Activated naive CD4-positive, alpha-beta T cell (primary cell): ENCODE measurements at places on chromosomes 2 and 18.

GRCh38 chr18:3716116-3716660, 266.2 kb downstream of the TGIF1 start:
- no peak for DNase-seq

DNA sequence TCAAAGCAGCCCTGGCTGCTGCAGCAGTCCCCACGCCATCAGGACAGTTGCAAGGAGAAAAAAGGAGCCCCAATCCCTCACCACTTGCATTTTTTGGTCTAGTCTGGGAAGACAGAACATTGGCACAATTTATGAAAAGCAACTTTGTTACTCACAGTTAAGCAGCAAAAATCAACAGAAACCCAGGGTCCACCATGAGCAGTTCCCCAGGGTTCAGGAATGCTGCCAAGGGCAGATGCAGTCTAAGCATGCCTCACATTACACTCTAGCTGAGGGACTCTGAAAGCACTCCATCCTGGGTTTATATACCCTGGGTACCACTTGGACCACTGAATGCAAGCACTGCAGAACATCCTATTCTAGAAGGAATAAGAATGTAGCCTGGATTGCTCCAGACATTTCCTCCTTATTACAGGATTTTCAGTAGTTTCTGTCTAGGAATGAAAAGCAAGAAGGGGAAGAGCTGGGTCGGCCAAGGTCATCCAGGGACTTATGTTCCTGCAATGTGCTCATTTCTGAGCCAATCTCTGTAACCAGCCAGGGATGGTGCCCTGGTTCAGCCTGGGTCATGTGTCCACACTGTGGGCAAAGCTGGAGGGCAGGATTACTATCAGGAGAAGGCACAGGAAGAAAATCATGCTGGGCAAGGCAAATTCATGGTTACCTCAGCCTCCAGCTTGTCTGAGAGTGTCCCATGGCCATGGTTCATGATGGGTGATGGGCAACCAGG, 19.5 kb upstream of the TMEM163 start:
- DNase-seq = no peak

GRCh38 chr2:25421820-25422411, 80.2 kb upstream of the DNMT3A start:
- no peak for DNase-seq

GRCh38 chr2:144198116-144198515, 321.8 kb downstream of the ZEB2 start:
- DNase-seq = no peak

DNA sequence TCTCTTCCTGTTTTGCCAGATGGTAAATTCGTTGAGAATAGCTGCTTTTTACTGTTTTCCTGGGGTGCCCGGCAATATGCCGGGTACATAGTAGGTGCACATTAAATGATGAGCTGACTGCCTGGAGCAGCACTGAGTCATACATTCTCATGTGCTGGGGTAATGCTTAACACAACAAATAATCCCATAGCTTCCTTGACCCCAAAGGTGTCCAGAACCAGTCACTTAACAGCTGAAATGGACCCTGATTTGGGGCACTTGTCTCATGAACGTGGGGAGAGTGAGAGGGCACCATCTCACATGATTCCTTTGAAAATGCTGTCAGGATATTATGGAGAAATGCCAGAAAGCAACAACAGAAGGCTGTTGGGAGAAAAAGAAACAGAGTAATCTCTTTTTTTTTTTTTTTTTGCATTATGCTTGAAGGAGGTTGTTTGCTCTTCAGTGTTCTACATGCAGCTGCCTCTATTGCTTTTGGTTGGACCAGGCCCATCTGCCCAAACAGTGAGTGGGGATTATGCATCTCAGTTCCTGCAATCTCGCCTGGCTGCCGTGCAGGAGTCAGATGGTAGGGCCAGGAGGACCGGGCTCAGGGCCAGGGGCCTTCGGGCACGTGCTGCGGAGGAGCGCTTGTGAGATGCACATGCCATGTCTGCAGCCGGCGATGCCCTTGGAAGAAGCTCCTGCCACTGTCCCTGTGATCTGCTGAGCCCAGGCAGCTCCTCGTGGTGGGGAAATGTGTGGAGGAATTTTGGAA, 162.1 kb downstream of the SH3RF3 start:
- DNase-seq = no peak

DNA sequence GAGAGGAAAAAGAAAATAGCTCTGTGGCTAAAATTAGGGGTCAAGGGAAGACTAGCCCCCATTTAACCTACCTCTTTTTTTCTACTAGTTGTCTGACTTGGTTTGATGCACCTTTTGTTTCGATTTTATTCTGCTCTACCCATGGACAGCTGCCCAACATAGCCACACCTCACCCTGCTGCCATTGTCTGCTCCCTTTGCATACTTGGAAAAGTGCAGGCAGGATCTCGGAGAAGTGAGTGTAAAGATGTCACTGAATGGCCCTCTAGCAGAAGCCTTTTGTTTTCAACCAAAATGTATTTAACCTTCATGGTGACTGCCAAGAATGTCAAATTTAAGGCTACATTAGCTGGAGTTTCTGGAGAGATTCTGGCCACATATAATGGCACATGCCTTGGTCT, 62.9 kb downstream of the SETBP1 start:
- no peak for DNase-seq

GRCh38 chr2:203175371-203175770, 63.4 kb upstream of the CYP20A1 start:
- no peak for DNase-seq

DNA sequence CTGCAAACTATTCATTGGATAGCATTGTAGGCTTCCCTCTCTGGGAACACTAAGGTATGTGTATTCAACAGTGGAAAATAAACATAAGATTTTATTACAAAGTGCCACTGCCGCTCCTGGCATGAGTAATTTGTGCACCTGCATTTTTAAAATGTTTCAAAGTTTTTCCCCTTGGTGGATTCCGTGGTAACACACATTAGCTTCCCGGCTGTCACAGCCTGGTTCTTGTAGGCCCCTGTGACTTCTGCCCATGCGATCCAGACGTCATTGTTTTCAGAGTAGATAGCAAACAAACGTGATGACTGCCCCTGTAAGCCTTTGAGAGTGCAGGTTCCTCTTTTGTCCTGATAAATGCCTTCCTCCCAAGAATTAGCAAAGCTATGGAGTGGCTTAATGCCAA, 421.0 kb downstream of the ZNF521 start:
- DNase-seq = no peak

GRCh38 chr18:47773931-47774330, 156.5 kb downstream of the SMAD2 start:
- no peak for DNase-seq

GRCh38 chr18:29157057-29157780, 980.3 kb upstream of the CDH2 start:
- DNase-seq = no peak

DNA sequence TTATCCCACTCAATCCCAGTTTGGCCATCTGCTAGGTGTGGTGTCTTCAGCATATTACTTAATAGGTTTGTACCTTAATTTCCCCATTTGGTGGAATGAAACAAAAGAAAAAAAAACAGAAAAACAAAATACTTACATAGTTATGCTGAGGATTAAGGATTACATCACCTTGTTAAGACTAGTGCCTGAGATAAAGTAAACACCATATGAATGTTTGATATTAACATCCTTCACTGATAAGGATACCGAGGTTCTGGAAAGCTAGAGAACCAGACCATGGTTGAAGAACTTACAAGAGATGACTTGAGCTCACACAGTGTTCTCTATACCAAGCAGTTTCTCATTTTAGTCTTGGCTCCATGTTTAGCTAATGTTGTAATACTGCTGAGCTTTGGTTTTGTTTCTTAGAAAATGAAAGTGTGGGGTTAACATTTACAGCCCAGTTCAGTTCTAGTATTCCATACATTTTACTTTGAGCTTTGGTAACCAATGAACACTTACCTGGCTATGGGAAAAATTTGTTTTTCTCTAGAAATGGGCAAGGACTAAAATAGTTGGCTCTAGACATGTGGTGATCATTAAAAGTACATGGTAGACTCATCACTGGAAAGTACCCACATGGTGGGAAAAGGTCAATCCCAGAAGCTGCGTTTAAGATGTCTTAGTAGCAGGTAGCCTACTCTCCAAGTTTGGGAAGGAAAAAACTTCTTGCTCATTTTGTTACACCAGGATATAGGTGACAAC, 5.8 kb upstream of the GPD2 start:
- DNase-seq = no peak

DNA sequence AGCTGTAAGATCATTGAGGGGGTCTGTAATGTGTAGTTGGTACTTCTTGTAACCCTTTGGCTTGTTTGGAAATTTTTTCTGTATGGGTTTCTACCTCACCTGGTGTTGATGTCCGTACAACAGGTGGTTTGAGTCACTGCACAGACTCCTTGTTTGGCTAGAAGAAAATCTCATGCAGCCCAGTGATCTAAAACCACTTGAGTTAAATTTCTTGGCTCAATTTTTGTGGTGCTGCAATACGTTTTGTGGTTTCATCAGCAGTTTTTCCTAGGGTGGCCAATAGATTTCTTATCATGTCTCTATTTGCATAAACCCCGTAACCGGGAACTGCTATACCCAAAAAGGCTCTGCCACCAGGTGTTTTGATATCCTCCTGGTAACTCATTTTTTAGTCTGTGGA, 43.4 kb downstream of the CERS6 start:
- DNase-seq = no peak

- no peak for DNase-seq
Measured at GRCh38 chr2:223460209-223460608, 142.0 kb downstream of the SCG2 start.

- DNase-seq = no peak
Measured at GRCh38 chr2:55153584-55154299, 78.4 kb downstream of the CLHC1 start.

- DNase-seq = no peak
Measured at GRCh38 chr18:54254265-54254758, 15.0 kb upstream of the POLI start.

GRCh38 chr2:101500860-101501259, 25.9 kb upstream of the RFX8 start:
- DNase-seq = no peak

DNA sequence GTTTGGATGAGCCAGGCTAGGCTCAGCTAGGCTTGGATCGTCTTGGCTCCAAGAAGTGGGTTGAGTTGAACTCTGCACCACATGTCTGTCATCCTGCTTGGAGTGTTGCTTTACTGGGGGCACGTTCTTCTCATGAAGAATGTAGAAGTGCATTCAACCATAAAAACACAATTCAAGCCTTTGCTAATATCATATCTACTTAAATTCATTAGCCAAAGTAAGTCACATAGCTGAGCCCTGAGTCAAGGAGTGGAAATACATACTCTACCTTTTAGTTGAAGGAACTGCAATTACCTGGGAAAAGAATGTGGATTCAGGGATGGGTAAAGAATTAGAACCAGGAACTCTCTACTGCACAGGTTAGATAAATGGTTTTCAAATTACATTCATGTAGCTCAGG, 360.4 kb upstream of the KCNH7 start:
- DNase-seq = no peak

DNA sequence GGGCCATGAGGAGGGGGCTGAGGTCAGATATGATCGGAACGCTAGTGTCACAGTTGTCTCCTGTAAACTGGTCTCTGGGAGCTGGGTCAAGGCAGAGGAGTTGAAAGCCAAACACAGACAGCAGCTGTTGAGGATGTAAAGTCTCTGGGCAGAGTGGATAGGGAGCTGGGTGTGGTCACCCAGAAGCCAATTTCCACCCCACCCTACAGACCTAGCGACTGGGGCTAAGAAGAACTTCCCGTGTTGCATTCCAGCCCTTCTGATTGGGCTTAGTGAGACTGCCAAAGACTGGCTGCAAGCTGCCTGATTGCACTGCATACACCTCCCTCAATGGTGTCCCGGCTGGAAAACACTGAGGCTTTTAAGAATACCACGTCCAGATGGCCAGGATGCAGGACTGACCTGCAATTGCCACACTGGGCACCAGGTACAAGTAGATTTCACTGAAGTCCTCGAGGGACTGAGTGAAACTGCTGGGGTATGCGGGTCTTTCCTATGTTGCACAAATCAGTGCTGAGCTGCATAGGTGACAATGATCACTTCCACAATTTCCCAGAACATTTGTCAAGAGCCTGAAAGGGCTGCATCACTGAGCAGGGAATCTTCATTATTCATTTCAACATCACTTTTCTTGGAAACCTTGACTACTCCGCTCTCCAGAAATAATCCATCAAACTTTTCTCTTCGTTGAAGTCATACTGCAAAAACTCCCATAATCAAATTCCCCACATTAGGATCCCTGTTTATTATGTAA, 43.1 kb upstream of the EML4 start:
- no peak for DNase-seq

DNA sequence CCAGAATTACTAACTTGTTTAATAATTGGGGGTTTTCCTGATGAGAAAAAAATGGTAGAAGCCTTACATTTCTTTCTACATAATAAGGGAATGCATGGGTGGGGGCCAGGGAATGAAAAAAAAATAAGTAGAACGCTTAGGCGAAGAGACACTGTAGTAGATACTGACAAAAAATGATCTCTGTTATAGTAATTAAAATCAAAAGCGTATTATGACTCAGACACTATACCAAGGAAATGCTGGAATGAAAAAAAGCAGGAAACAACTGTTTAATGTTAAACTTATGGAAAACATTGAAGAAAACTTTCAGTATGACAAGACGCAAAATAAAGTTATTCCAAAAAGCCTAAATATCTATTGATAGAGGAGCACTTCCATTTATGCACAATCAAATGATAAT, 42.9 kb downstream of the PRPF40A start:
- DNase-seq = no peak

- peak; percentile 48 for DNase-seq
Measured at GRCh38 chr18:812376-813171, 532 bp upstream of the YES1 start.

GRCh38 chr18:35114305-35114704, 73.1 kb downstream of the MAPRE2 start:
- no peak for DNase-seq

- DNase-seq = no peak
Measured at GRCh38 chr2:5729416-5729815, 37.2 kb downstream of the SOX11 start.

DNA sequence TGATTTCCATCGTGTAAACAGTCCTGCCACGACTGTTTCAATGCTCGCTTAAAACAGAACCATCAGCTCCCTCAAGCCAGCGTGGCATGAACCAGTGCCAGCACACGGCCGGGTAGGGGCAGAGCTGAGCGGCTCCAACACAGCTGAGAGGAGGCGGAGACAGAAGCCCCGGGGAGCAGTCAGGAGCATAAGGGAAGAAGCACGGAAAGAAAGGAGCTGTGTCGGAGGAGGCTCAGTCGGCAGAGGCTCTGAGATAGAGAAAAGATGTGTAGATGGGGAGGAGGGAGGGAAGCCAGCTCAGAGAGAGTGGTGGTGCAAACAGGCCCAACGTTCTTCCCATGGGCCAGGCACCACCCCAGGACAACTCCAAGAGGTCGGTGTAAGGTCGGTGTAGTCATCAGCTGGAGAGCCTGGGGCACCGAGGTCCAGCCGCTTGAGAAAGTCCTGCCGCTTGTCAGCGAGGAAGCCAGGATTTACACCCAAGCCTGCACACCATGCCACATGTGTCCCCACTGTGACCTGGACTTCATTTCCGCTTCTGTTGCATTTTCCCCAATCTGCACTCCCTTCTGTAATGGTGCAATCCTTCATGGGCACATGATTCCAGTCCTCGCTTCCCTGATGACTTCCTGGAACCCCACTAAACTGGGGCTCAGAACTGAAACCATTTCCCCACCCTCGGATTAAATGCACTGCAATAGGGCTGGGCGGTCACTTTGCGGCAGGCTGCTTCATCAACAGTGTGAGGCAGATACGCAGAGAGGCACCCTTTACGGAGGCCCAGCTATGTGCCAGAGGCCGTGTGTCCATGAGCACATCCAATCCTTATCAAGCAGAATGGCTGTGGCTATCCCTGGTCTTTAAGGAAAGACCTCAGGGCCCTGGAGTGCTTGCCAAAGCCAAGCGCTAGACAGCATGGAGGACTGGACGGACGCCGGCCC, 43.5 kb downstream of the CYP27C1 start:
- no peak for DNase-seq

- no peak for DNase-seq
Measured at GRCh38 chr2:132909427-132909826, 239.4 kb upstream of the LYPD1 start.
